ENCODE measurements at places on chromosomes 11 and 22.
A peak's percentile ranks its signal among the peaks of the same experiment; 100 is the strongest.

GRCh38 chr22:40025856-40026255, 31.1 kb downstream of the FAM83F start:
- no peak for DNase-seq

GRCh38 chr22:41636467-41636866, 15.4 kb downstream of the XRCC6 start:
- DNase-seq, result no peak

DNA sequence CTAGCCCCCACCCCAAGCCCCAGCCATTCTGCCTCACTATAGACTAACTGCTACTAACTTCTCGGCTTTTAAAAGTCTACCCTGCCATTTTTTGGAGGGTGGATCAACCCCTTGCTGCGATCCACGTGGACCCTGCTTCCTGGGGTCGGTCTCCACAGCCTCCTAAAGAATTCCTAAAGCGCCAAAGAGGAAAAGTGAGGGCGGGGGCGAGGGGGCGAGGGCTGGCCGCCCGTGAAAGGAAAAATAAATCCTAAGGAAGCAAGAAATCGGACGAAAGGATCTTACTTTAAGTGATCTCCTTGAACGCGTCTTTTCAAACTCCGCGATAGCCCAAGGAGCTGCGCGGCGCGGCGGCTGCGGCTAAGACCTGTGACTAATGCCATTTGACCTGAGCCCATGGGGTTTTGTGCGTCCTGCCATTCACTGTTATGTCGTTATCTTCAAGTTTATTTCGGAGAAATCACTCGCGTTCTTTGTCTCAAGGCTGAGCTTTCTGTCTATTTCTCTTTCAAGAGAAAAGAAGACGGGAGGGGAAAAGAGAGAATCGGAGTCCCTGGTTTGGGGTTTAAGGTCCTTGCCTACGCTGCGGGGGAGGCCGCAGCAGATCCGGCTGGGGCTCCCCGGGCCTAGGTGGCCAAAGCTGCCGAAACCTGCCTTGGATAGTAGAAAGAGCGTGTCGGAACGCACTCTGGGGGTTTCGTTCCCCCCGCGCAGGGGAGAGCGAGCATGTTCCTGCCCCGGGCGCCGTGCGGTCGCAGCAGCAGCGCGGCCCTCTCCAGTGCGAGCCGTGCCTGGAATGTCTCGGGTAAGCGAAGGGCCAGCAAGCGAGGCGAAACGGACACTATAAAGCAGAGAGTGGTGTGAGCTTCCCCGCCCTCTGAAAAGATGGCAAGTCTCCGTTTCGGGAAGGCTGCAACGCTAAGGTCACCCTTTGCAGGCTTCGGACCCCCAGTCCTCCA, 2.8 kb upstream of the DBX1 start:
- DNase-seq, result peak; percentile 65

DNA sequence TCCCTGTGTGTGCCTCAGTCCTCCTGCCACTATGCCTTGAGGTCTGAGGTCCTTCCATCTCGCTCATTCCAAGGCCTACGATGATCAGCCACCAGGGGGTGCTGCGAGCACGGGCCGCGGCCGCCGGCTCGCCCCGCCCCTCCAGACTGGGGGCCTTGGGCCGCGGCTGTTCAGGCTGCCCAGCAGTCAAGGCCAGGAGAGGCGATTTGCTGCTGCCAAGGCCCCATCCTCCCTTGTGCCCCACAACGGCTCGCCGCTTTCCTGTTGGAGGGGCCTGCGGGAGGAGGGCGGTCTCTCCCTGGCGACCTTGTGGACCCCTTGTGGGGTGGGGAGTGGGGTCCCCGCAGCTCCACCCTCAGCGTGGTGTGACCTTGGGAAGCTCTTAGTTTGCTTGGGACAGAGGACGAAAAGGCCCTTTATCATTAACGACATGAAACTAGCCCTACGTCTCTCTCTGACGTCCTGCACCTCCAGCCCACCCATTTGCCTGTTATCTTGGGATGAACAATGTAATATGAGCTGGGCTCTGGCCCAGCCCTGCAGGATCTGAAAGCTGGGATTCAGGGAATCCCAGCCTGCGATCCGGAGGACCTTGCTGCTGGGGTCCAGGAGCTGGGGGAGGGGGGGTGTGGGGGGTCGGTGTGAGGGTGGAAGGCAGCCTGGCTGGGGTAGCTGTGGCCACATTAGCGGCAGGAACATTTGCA, 5.3 kb upstream of the GALR3 start:
- DNase-seq, result peak; percentile 78

GRCh38 chr11:132886335-132886734, 646.0 kb downstream of the OPCML start:
- no peak for DNase-seq

- no peak for DNase-seq
Measured at GRCh38 chr11:3835751-3836150, 5.0 kb downstream of the RHOG start.

Measured in NCI-H526 (cell line).